ENCODE measurements at places on chromosomes 1 and 21.

DNA sequence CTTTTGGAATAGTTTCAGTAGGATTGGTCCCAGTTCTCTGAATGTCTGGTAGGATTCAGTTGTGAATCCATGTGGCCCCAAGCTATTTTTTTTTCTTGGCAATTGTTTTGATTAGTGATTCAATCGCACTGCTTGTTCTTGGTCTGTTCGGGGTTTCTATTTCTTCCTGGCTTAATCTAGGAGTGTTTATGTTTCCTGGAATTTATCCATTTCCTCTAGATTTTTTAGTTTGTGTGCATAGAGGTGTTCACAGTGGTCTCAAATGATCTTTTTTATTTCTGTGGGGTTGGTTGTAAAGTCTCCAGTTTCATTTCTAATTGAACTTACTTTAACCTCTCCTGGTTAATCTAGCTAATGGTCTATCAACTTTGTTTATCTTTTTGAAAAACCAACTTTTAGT lies 117.6 kb downstream of the NME7 start:
- no peak for DNase-seq

- no peak for DNase-seq
Measured at GRCh38 chr1:4061521-4062031, 161.5 kb upstream of the C1orf174 start.

GRCh38 chr21:27636656-27637055 lies 669.8 kb upstream of the ADAMTS5 start:
- DNase-seq = no peak

GRCh38 chr1:163872067-163872466 lies 550.3 kb downstream of the NUF2 start:
- no peak for DNase-seq

DNA sequence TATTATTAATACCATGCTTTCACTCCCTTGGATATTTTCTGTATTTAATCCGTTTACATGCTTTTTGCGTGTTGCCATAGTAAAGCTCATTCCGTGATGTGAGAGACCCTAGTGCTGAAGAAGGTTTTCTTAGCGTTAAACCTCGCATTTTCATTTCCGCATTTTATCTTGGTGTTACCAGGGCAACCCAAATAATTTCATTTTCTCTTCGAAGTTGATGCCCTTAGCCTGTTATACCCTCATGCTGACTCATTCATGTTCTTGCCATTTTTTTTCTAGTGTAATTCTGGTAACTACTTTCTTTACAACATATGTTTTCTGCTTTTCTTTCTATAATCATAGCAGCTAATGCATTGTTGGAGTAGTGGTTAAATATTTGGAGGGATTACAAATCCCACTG lies 37.2 kb downstream of the LRRC8C start:
- no peak for DNase-seq

GRCh38 chr1:23657659-23658275 lies 33.8 kb upstream of the RPL11 start:
- no peak for DNase-seq

- no peak for DNase-seq
Measured at GRCh38 chr1:214002472-214002871, 14.7 kb downstream of the PROX1 start.

- DNase-seq = no peak
Measured at GRCh38 chr1:6223617-6224016, 12.1 kb downstream of the ICMT start.

DNA sequence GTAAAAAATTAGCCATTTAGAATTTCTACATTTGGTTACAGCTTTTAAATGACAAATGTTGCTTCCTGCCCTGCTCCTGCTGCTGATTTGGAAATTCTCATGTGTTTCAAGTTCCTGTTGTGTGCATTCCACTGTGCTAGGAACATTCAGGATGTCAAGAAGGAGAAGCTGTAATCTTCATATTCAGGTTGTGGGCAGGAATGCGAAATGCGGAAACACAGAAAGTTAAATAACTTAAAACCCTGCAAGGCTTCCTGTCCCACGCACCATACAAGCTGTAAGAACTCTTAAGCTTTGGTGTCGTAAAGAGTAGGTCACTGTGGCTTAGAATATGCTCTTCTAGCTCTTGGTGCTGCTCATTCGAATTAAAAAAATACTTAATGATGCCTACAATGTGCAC lies 52.6 kb downstream of the S100B start:
- DNase-seq = no peak

GRCh38 chr1:151798571-151798970 lies 6.6 kb downstream of the LINGO4 start:
- DNase-seq = no peak

GRCh38 chr1:64223329-64224151 lies 20.1 kb downstream of the UBE2U start:
- DNase-seq = no peak

GRCh38 chr1:16628361-16629111 lies 15.2 kb upstream of the NBPF1 start:
- DNase-seq = no peak

GRCh38 chr1:5967351-5968160 lies 24.7 kb downstream of the NPHP4 start:
- no peak for DNase-seq

DNA sequence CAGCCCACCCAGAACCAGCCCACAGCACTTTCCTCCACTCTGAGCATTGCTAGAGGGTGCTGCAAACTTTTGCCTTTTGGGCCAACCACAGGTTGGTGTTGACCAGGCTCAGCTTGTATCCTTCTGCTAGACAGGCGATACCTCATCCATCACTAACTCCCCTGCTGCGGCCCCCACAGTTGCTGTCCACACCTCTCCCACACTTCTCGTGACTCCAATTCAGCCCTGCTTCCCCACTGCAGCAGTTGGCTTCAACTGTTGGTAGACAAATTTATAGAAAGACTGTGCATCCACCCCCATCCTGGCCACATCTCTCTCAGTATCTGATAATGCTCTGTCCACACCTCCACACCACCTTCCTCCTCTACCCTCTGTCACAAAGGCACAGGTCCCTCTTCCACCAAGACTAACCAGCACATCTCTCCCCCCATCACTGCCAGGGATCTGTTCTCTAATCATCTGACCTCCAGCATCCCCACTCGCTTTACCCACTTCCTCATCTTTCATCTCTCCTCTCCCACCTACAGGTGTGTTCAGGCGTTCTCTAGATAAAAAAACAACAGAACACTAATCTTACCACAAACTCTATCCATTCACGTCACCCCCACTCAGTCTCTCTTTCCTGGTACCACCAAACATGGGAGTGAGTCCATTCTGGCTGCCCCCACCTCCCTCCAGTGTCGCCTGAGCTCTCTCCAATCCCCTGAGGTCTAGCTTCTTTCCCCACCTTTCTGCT lies 15.8 kb upstream of the SLC25A44 start:
- DNase-seq = no peak

- DNase-seq = no peak
Measured at GRCh38 chr1:204663644-204664383, 21.7 kb downstream of the LRRN2 start.

- no peak for DNase-seq
Measured at GRCh38 chr21:45537746-45538291, 4.4 kb downstream of the SLC19A1 start.

DNA sequence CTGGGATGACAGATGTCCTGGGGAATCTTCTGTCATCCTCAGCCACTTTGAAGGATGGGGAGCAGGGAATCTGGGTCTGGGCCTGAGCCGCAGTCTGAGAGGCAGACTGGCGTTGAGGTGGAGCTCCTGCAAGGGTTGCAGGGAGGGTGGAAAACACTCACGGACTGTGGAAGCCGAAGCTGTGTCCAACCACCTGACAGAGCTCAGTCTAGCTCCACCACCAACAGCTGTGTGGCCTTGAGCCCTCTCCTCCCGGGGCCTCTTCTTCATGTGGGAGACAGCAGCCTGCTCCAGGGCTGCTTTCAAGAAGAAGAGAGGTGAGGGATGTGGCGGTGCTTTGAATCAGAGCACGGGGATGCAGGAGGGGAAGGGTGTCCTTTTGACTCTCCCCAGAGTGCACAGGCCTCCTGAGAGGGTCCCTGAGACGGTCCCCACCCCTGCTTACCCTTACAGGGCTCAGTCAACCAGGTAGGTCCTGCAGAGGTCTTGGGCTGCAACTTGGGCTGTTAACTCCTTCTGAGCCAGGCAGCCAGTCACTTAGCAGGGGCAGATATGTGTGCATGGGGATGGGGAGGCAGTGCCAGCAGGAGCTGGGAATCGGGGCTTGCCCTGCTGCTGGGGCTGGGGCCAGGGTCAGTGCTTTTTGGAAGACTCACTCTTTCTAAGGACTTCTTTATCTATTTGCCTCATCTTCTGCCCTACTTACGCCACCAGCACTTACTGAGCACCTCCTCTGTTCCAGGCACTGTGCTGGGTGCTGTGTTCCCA lies 216.3 kb downstream of the PTPRU start:
- DNase-seq = no peak

- DNase-seq = no peak
Measured at GRCh38 chr1:71068325-71069240, 12.3 kb downstream of the ZRANB2 start.

- DNase-seq = no peak
Measured at GRCh38 chr21:36072453-36073162, 2.8 kb downstream of the CBR1 start.

DNA sequence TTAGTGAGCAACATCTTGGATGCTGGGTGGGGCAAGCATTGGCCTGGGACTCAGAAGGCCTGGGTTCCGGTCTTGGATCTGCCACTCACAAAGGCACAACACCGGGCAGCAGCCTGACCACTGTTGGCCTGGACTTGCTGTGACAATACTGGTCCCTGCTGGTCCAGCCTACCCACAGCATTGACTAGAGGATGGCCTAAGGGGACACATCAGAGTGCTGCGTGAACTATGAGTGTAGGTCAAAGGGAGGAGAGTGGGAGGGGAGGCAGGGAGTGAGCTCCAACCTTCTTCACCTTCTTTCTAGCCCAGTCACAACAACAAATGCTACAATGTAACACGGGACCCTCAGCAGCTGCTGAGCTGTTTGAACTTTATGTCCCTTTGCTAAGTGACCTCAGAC lies 31.1 kb downstream of the TMEM50A start:
- no peak for DNase-seq

DNA sequence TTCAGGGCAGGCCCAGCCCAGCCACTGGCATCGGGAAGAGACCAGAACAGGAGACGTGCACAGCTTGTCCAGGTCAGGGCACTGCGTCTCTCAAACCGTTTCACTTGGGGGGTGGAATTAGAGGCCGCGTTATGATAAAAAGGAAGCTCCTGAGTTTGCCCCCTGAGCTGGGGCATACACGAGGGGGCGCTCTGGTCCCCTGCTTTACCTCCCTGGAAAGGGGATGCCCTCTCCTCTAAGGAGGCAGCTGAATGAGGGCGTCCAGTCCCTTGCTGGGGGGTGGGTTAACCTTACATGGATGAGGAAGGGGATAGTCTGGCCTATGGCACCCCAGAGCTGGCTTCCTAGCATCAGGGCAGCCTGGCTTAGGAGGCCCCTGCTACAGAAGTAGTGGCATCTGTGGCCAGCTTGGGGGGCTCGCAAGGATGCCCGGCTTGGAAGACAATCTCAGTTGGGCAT lies 2.3 kb downstream of the MYOG start:
- no peak for DNase-seq

DNA sequence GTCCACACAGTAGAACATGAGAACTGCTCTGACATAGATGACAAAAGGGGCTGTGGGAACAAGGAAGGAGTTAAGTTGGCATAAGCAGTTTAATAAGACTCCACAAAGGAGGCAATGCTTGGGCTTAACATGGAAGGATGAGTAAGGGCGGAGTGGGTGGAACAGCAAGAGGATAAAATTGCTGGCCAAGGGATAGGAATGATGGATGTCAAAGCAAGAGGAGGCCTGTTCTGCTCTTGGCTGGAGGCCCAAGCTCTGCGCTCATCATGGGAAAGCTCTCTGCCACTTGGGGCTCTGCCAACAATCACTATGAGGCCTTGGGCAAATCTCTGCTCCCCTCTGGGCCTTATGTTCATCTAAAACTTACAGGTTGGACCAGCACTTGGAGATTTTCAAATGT lies 98.3 kb upstream of the CAMK1G start:
- no peak for DNase-seq

DNA sequence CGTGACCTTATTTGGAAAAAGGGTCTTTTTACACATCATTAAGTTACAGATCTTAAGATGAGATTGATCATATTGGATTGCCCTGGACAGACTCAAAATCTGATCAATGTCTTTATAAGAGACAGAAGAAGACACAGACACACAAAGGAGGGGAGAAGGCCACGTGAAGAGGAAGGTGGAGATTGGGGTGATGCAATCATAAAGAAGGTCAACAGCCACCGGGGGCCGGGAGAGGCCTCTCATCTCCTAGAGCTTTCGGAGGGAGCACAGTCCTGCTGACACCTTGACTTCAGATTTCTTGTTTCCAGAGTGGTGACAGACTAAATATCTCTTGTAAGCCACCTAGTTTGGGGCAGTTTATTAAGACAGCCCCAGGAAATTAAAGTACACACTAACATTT lies 204.6 kb upstream of the CSF3R start:
- no peak for DNase-seq

- no peak for DNase-seq
Measured at GRCh38 chr1:77560741-77561140, 121.7 kb downstream of the ZZZ3 start.

GRCh38 chr1:121522061-121522759 lies 337.4 kb downstream of the SRGAP2C start:
- no peak for DNase-seq

- no peak for DNase-seq
Measured at GRCh38 chr1:169697755-169698154, 13.7 kb downstream of the SELL start.

- DNase-seq = no peak
Measured at GRCh38 chr1:192539297-192540092, 36.1 kb upstream of the RGS1 start.

GRCh38 chr1:172360511-172360910 lies 60.0 kb upstream of the C1orf105 start:
- DNase-seq = no peak

Data from activated CD8-positive, alpha-beta memory T cell treated with anti-CD3 and anti-CD28 coated beads for 48 hours (primary cell).